ENCODE measurements at places on chromosomes 4 and X.
A peak's percentile ranks its signal among the peaks of the same experiment; 100 is the strongest.

DNA sequence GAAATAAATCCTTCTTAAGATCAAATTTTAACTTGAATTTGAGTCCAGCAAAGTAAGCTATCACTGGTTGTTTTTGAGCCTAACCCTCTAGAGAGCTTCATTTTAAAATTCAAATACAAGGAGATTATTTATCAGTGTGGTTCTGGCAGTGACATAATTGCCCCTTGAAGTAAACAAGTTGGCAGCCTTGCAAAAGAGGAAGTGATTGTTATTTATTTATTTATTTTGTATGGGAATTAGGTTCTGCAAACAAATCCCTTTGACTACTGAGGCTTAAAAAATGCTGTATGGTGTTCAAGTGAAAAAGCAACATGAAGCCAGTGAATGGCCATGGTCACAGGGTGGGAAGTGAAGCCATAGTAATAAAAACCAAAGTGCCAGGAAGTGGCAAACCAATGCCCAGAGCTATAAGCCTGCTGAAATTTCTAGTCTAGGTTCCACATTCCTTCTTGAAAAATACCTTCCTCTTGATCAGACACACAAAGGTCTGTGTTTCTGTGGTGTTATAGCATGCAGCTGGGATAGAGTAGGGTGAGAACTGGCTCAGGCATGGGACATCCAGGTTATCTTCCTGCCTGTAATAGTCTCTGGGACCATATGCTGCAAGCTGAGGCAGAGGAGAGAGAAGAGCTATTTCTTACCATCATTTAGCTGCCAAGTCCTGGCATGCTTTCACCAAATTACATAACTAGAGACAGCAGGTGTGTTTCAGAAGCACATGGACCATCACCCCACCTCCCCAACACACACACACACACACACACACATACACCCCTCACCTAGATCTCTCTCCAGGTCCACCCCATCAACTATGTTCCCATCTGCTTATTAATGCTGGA, 47.1 kb upstream of the TSPAN7 start:
- no peak overlapping the region for H3K27ac ChIP-seq
- no peaks in the 10 kb centered on the region for H3K36me3 ChIP-seq
- no peaks in the 10 kb centered on the region for H3K27me3 ChIP-seq
- no peaks in the 10 kb centered on the region for H3K4me1 ChIP-seq
- H3K4me3 ChIP-seq: no peak overlapping the region

DNA sequence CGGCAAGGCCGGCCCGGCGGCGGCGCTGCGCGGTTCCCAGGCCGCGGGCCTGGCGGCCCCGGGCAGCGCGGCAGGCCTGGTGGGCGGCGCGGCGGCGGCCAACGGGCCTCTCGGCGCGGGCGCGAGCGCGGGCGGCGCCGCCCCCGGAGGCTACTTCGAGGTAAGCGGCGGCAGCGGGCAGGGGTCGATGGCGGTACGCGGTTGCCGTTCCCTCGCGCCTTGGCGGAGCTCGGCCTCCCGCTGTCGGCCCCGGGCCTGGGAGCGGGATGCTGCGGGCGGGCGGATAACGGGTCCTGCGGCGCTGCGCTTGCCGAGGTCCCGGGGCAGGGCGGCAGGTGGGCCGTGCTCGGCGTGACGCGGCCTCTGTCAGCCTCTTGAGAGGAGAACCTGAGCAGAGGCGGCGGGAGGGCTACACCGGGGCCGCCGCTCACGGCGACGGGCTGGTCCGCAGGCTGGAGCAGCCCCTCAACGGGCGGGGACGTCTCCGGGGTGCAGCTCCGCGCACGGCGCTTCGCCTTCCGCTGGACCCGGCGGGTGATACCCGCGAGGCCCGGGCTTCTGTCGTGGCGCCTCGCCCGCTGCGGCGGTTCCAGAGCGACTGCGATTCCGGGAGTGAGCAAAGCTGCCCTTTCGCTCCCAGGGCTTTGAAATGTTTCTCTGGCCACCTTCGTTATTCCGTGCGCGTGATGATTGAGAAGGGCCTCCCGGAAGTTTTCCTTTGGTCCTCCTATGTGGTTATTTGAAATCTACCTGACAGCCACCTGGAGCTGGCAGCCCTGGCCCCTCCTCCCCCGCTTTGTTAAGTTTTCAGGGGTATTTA, 774 bp downstream of the FAM193A start:
- H3K27me3 ChIP-seq: no peaks in the 10 kb centered on the region
- H3K4me3 ChIP-seq: peak overlapping the region; percentile 46
- no peaks in the 10 kb centered on the region for H3K36me3 ChIP-seq
- peak overlapping the region; percentile 91 for H3K27ac ChIP-seq
- no peaks in the 10 kb centered on the region for H3K4me1 ChIP-seq

GRCh38 chr4:5753766-5754528, 42.9 kb downstream of the EVC start:
- peak; percentile 43 for DNase-seq
- H3K27me3 ChIP-seq: no peaks in the 10 kb centered on the region
- no peak overlapping the region for H3K4me3 ChIP-seq
- H3K4me1 ChIP-seq: no peaks in the 10 kb centered on the region

GRCh38 chrX:115966920-115967319, 203.6 kb upstream of the AGTR2 start:
- no peaks in the 10 kb centered on the region for H3K36me3 ChIP-seq
- no peak overlapping the region for H3K4me3 ChIP-seq
- DNase-seq: no peak
- no peak overlapping the region for H3K27ac ChIP-seq
- H3K4me1 ChIP-seq: no peaks in the 10 kb centered on the region

DNA sequence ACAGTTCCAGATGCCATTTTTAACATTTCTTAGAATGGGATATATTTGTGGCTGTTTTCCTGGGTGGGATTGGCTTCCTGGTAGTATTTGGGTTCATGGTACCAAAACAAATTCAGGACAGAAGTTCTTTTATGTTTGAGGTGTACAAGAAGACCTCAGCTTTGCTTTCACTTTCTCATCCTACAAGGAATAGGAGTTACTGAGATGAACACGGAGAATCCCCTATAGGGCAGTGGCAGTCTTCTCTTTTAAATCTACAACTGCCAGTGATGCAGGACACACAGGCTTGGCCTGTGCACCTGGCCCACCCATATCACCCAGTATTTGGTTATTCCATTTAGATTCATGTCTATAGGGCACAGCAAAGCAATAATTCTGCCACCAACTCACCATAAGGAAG, 35.2 kb downstream of the SLC10A7 start:
- H3K27me3 ChIP-seq: no peaks in the 10 kb centered on the region
- H3K36me3 ChIP-seq: no peaks in the 10 kb centered on the region
- H3K4me1 ChIP-seq: no peaks in the 10 kb centered on the region
- DNase-seq: no peak
- H3K27ac ChIP-seq: no peak overlapping the region

DNA sequence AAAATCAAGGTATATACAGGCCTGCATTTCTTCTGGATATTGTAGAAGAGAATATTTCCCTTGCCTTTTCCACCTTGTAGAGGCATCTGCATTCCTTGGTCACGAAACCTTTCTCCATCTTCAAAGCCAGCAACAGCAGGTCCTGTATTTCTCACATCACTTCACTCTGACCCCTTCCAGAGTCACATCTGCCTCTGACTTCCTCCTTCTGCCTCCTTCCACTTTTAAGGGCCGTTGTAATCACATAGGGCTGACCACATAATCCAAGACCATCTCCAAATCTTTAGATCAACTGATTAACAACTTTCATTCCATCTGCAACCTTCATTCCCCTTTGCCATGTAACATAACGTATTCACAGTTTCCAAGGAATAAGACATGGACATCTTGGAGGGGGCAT, 38.3 kb upstream of the NDP start:
- no peak overlapping the region for H3K4me3 ChIP-seq
- no peaks in the 10 kb centered on the region for H3K4me1 ChIP-seq
- H3K27ac ChIP-seq: no peak overlapping the region
- H3K27me3 ChIP-seq: no peaks in the 10 kb centered on the region
- H3K36me3 ChIP-seq: no peaks in the 10 kb centered on the region
- no peak for DNase-seq

DNA sequence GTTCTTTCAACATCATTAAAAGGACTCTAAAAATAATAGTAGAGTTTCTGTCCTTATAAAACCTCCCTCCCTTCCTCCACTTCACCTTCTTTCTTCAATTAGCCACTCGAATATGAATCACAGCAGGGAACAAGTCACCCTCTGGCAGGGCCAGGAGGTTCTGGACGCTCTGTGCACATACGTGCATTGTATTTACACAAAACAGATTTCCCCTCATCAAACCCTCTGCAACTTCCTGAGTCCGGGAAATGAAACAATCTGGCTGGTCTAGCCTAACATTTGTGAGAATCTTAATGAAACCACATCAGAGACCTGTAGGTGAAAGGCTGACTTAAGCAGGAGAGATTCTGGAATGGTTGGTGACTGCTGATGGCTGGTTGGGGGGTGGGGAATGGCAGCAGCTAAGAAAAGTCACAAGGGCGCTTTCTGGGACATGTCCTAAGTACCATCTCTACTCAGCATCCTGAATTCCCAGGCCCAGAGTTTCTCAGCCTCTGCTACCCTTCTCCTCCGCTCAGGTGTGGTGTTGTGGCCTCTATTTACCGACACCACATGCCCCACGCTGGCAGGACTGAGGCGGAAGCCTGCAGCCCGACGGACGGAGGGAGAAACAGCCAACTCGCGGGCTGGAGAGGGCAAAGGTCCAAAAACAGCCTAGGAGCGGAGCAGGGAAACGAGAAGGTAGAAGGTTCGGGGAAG, 1.0 kb downstream of the ZDHHC9 start:
- H3K4me3 ChIP-seq: peak overlapping the region; percentile 59
- peak; percentile 19 for DNase-seq
- peak overlapping the region; percentile 63 for H3K27ac ChIP-seq
- no peaks in the 10 kb centered on the region for H3K4me1 ChIP-seq
- no peaks in the 10 kb centered on the region for H3K27me3 ChIP-seq

GRCh38 chrX:112664924-112665323, 14.8 kb downstream of the LHFPL1 start:
- H3K36me3 ChIP-seq: no peaks in the 10 kb centered on the region
- no peaks in the 10 kb centered on the region for H3K27me3 ChIP-seq
- H3K4me1 ChIP-seq: no peaks in the 10 kb centered on the region
- DNase-seq: no peak
- no peak overlapping the region for H3K4me3 ChIP-seq

GRCh38 chr4:170087163-170087700, 2.5 kb downstream of the AADAT start:
- no peak for DNase-seq
- no peaks in the 10 kb centered on the region for H3K36me3 ChIP-seq
- no peak overlapping the region for H3K27ac ChIP-seq

DNA sequence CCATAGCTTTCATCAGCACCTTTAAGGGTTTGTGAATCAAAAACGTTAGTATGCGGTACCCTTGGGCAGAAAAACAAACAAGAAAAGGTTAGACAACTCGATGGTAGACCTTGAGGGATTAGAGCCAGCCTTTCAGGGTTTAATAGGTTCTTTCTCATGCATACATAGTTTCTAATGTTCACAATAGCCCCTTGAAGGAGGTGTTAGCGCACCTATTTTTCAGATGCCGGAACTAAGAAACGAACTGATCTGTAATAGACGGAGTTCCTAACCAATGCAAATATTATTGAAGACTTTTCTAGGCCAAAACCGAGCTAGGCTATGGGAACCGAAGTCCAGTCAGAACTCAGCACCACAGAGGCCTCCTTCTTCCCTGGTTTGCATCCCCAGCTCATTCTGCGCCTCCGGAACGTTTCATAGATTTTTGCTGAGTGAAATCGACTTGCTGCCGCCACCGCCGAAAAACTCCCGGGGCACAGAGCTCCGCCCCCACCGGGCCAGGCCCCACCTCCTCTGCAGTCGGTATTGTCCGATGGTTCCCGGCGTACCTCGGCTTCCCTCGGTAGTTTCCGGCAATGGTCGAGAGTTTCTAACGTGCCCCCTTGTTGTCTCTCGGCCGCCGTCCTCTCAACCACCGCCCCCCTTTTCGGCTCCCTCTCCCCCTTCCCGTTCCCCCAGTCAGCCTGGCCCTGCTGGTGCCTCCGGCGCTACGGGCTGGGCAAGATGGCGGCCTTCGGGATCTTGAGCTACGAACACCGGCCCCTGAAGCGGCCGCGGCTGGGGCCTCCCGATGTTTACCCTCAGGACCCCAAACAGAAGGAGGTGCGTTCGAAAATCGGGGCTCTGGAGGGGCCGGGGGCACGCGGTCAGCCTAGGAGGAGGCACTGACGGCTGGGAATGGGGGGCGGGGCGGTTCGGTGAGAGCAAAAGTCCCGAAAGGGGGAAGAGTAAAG, at the start of gene MED12:
TSS of gene MED12 (plus strand) at position 565 of the 953 bp plus-strand sequence. CDS start at position 724, 159 bp downstream.
- H3K36me3 ChIP-seq: no peaks in the 10 kb centered on the region
- peak; percentile 89 for DNase-seq
- H3K27me3 ChIP-seq: no peaks in the 10 kb centered on the region
- peak within 1 kb of the TSS; percentile 87 for H3K27ac ChIP-seq
- peak within 1 kb of the TSS; percentile 79 for H3K4me3 ChIP-seq

GRCh38 chr4:36039026-36039425, 205.3 kb downstream of the ARAP2 start:
- H3K36me3 ChIP-seq: no peaks in the 10 kb centered on the region
- no peak overlapping the region for H3K4me3 ChIP-seq
- no peaks in the 10 kb centered on the region for H3K27me3 ChIP-seq
- H3K27ac ChIP-seq: no peak overlapping the region
- H3K4me1 ChIP-seq: no peaks in the 10 kb centered on the region

Measured in uterus (tissue), 4 donors.